ENCODE measurements at places on chromosomes 7 and 10.

DNA sequence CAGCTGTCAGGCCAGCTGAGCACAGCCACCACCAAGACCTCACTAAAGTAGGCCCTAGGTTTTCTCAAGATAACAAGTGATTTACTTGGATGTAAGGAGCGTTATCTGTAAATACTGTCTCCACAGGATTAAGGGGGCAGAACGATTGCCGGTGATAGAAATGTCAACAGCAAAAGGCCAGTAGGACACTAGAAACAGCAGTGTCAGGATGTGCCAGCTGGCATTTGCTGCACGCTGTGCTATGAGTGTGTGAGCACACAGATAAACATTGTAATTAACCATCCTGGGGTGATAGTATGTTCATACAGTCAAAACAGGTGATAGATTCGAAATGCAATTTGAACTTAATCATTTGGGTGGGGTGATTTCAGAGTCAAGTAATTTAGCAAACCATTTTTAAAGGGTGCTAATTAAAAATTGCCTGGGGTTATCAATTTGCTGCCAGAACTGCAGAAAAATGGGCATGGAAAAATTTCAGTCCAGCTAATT is 36.3 kb upstream of the NOBOX start:
- peak; percentile 35 for DNase-seq

GRCh38 chr7:43647339-43647672 is 64.4 kb downstream of the STK17A start:
- DNase-seq = peak; percentile 31

- DNase-seq = peak; percentile 76
These were observed 93.8 kb downstream of the ZRANB1 start for GRCh38 chr10:125035588-125036295.

DNA sequence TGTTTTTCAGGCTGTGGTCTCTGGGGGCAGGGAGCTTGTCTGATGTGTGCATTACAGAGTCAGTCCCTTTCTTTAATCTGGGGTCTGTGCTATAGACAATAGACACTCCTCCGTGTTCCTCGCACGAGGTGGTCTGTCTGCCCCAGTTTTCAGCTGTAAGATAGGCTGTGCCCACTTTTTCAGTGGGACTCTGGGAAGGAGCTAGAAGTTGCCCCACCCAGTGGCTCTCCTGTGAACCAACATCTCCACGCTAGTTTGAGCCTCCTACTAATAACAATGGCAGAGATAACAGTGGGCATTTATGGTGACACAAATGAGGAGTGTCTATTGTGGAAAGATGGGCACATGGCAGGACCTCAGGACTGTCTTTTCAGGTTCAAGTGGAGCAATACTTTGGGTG is 44.0 kb downstream of the ADRB1 start:
- DNase-seq = no peak

- no peak for DNase-seq
These were observed 1.8 kb downstream of the UFSP1 start for GRCh38 chr7:100887516-100888290.

- peak; percentile 93 for DNase-seq
These were observed 511 bp upstream of the NRP1 start for GRCh38 chr10:33334805-33335550.

DNA sequence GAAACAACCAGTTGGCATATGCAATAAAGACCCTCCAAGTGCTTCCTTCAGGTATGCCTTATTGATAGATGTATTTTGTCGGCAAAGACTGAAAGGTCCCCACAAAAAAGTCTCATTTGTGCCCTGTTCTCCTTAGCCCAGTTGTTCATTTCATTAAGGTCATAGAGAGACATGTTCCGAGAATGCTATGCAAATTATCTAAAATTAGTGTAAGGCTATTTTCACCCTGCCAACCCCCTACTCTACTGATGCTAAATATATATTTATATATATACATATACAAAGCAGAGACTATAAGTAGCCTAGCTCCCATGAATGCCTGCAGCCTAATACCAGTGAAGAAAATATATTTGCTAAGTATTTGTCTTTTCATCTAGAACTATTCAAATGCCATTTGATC is 96.7 kb upstream of the ADO start:
- no peak for DNase-seq

DNA sequence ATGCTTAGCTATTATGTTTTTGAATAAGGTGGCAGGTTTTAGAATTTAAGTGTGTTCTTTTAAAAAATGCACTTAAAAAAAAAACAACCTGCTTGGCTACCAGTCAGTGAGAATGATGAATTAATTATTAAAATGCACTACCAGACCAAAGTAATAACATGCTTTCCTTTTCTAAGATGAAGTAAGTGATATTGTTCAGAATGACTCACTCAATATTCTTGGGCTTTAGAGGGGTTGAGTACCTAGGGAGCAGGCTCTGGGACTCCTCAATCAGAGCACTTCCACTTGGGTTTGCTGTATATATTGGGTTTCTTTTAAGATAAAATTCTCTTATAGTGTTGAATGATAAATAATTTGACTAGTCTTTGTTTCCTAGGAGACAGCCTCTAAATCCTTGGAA is 8.6 kb downstream of the STAM start:
- DNase-seq = no peak

DNA sequence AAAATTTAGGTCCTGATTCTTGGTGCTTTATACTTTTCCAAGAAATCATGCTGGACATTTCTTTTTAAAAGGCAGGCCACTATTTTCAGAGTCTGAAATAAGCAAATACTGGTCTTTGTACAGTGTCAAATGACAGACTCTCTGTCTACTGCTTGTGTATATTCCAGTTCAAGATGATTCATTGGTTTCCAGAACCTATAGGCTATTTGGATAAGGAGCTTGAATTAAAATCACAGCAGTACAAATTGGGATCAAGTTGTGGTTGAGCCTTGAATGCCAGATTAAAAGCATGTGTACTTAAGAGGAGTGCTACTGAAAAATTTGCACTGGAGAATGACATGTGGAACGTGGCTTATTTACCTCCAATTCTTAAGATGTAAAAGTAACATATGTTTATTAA is 10.7 kb downstream of the KMT2E start:
- no peak for DNase-seq

DNA sequence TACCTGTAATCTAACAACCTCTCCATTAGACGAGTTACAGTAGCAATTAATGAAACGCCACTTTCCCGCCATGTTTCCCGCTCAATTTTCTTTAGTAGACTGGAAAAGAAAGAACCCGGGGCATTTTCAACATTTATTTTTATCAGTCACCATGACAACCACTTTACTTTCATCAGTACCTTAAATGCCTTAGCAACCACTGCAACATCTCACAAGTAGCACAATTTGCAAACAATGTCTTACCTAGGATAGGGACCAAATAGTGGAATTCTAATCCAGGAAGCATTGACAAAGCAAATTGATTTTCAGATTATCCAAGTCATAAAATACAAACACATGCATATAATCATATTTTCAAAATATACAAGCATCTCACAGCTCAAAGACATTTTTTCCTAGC is 221.6 kb upstream of the IMMP2L start:
- DNase-seq = no peak

DNA sequence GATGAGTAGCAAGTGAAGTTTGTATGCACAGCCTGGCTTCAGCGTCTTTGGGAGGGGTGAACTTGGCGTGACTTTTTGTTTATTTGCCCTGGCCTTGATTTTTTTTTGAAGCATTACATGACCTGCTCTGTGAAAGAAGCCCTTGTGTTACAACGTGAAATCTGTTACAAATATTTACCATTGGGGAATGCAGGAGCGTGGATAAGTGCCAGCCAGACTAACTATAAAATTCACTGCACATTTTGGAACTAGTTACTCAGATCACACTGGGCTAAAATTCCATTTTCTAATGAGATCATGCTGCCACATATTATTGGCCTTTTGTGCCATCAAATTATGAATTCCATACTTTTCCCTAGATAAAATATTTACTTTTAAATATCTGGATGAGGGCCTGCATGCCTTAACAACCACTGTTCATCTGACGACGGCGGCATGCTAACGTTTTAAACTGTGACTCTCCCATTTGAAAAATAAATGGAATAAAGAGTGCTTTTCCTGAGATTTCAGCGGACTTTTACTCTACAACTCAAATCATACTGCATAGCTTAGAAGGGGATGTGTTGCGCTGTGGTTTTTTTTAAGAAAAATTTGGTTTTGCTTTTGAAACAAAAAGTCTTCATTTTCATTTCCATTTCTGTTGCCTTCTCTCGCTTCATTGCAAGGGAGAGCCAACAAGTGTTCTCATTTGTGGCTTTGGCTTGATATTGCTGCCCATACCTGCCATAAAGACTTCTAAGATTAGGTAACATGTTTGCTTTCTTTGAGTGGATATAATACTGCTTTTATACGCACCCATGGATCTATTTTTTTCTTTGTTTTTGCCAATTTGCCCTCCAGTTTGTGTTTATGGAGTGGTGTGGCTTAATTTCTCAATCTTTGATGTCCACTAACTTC is 352.2 kb downstream of the TFEC start:
- DNase-seq = peak; percentile 57

- DNase-seq = no peak
These were observed 13.8 kb upstream of the RHOBTB1 start for GRCh38 chr10:60957667-60958221.

DNA sequence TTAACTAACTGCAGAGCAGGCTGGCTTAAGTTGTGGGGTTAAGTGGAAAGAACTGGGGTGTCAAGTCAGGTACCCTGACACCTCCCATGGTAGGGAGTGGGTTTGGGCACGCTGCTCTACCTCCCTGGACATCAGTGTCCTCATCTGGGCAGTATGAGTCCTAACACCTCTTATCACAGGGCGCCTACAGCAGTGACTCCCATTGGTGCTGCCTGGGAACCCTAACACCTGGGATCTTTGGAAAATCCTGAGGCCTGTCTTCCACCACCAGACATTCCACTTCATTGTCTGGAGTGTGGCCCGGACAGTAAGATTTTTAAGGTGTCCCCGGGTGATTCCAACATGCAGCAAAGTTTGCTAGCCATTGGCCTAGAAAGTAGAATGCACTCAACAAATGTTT is 239.1 kb downstream of the SKAP2 start:
- no peak for DNase-seq

DNA sequence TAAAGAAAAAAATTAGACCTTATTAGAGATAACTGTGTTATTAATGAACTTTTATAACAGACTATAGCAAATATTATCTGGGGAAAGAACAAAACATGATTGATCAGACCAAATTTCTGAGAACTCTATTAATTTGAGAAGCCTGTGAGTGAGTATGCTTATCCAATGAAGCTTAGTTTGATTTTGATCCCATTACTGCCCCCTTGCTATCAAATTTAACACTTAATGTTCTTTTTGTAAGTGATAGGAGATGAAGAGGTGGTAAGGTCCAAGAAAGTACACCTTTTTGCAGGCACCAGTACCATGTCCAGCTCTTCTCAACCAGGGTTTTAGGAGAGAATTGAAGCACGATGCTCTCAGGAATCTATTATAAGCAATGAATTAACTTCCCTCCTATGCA is 49.9 kb downstream of the ZNF365 start:
- DNase-seq = peak; percentile 32

GRCh38 chr10:131571865-131572264 is 260.3 kb upstream of the TCERG1L start:
- DNase-seq = no peak

DNA sequence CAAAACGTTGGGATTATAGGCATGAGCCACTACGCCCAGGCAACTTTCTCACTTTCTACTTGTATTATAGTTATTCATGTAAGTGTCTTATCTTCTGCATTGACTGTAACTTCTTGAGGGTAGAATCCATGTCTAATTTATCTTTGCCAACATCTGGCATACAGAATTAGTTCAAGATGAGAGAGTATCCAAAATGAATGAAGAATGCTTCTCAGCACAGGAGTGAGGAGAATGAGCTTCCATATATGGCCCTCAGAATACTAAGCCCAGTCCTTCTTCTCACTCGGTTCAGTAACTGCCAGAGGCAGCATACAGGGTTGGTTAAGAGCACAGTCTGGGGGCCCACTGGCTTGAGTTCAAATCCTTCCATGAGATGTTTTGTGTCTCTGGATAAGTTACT is 75.0 kb upstream of the LRRC17 start:
- no peak for DNase-seq

DNA sequence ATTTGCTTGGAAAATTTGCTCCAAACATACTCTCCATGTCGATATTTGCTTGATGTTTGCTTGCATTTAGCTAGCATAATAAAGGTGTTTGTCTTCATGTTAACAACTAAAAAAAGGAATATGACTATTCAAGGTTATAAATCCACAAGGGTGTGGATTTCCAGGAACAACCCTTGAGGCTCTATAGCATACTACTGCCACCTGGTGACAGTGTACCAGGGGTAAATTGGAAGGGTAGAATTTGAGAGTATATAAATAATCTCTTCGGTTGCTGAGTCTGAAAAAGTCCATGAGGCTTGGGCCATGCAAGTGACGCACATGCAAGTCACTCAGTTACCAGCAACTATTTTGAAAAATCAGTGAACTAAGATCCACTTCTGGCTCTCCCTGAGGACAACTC is 68.4 kb downstream of the SLIT1 start:
- DNase-seq = no peak

GRCh38 chr10:78449554-78449953 is 415.9 kb downstream of the RPS24 start:
- DNase-seq = no peak

Measured in lung (tissue), 17 donors.